ENCODE measurements at places on chromosomes 1 and 21.
A peak's percentile ranks its signal among the peaks of the same experiment; 100 is the strongest.

DNA sequence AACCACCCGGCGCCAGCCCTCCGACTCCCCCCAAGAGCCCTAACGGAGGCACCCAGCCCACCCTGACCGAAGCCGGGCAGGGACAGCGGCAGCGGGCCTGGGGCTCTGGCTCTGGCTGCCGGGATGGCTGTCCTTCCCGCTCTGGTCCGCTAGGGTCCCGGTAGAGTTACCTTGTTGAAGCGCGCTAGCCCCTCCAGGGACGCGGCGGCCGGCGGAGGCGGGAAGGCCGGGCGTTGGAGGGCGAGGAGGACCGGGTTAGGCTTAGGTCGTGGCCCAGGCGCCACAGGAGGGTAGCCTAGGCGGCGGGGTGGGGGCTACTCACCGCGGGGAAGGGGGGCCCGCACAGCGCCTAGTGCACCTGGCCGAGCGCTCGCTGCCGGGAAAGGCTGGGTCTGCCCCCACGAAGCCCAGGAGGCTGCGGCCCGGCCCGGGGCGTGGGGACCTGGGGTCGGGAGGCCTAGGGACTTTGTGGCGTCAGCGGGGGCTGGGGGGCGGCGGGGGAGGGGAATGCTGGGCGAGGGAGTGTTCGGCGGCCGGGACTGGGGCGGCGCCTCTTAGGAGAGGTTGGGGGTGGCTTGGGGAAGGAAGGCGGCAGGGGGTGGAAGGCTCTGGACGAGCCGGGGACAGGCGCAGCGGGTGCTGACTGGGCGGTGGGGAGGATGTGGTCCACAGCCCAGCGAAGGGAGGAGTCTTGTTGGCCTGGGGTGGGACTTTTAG lies at the start of gene TRIM17:
Gene TRIM17, minus strand, starts transcription at position 645 of the 717 bp plus-strand sequence. CDS start 1,789 bp downstream, outside the sequence.
- H3K27me3 ChIP-seq = peaks cover 41% of the 10 kb centered on the region
- DNase-seq = no peak
- peaks cover 6% of the 10 kb centered on the region for H3K4me1 ChIP-seq
- no peak within 1 kb of the TSS for H3K27ac ChIP-seq

GRCh38 chr1:112445596-112445995 lies 49.6 kb downstream of the CTTNBP2NL start:
- H3K27ac ChIP-seq = no peak overlapping the region
- no peaks in the 10 kb centered on the region for H3K27me3 ChIP-seq
- no peaks in the 10 kb centered on the region for H3K4me1 ChIP-seq
- H3K36me3 ChIP-seq = no peaks in the 10 kb centered on the region
- DNase-seq = no peak

DNA sequence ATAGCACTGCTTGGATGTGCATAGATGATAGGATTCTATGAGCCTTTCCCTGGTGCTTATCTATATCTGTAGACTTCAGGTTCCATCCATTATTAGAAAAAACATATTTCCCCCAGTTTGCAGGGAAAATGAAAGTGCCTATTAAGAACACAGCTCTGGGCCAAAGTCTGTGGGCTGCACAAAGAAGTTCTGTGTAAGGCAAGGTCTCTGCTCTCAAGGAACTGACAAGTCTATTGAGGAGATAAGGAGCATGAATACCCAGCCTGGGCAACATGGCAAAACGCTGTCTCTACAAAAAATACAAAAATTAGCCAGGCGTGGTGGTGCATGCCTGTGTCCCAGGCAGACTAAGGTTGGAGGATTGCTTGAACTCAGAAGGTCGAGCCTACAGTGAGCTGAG lies 22.3 kb upstream of the SDE2 start:
- no peaks in the 10 kb centered on the region for H3K36me3 ChIP-seq
- H3K4me1 ChIP-seq = no peaks in the 10 kb centered on the region
- no peak overlapping the region for H3K27ac ChIP-seq
- H3K27me3 ChIP-seq = no peaks in the 10 kb centered on the region
- H3K4me3 ChIP-seq = no peak overlapping the region

GRCh38 chr1:221435504-221435904 lies 306.4 kb downstream of the DUSP10 start:
- no peak overlapping the region for H3K27ac ChIP-seq
- no peaks in the 10 kb centered on the region for H3K36me3 ChIP-seq
- no peak for DNase-seq
- no peaks in the 10 kb centered on the region for H3K27me3 ChIP-seq
- peaks cover 6% of the 10 kb centered on the region for H3K4me1 ChIP-seq

GRCh38 chr1:197774466-197775281 lies 606 bp downstream of the DENND1B start:
- peak overlapping the region; percentile 78 for H3K27ac ChIP-seq
- no peak for DNase-seq
- no peaks in the 10 kb centered on the region for H3K36me3 ChIP-seq
- no peaks in the 10 kb centered on the region for H3K27me3 ChIP-seq
- peaks cover 35% of the 10 kb centered on the region for H3K4me1 ChIP-seq

DNA sequence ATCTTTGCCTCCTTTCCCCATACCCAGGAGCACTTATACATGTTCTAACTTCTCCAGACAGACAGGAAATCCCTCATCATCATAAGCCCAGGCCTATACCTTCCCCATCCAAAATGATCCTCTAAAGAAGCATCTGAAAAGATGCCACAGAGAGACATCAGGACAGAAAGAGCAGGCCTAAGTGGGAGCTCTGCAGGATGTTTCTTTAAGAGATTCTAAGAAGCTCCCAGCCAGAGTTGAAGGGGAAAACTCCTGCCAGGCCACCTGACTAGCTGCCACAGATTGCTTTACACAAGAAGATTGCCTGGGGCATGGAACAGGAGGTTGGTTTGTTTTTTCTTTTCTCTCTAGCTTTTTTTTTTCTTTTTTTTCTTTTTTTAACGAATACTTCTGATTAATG lies 275.8 kb downstream of the VAV3 start:
- H3K27me3 ChIP-seq = no peaks in the 10 kb centered on the region
- H3K36me3 ChIP-seq = no peaks in the 10 kb centered on the region
- DNase-seq = no peak
- H3K4me3 ChIP-seq = no peak overlapping the region
- no peaks in the 10 kb centered on the region for H3K4me1 ChIP-seq

DNA sequence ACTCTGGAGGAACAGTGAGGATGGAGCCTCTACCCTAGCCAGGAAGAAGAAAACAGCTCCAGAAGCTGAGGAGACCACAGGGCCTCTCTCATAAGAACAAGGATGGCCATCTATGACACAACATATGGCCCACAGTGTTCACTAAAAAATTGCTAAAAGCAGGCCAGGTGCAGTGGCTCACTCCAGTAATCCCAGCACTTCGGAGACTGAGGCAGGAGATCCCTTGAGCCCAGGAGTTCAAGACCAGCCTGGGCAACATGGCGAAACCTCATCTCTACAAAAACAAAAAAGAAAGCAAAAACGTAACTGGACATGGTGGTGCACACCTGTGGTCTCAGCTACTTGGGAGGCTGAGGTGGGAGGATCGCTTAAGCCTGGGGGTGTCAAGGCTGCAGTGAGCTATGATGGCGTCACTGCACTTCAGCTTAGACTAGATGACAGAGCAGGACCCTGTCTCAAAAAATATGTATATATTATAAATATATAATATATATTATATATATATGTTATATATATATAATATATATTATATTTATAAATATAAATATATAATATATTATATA lies 103.1 kb downstream of the TOMM20 start:
- H3K4me3 ChIP-seq = no peak overlapping the region
- peaks cover 8% of the 10 kb centered on the region for H3K4me1 ChIP-seq
- no peak overlapping the region for H3K27ac ChIP-seq
